Activated B cell treated with CpG ODN at 0.5 μM for 24 hours (primary cell): ENCODE measurements at places on chromosomes 3 and 15. TPM values are rescaled to one million over a fixed set of nuclear protein-coding genes. Genes with fewer than 3 reads are reported as not detected.

PYGO1 gene
- 0.02 TPM in 2 replicates for total RNA-seq

DNA sequence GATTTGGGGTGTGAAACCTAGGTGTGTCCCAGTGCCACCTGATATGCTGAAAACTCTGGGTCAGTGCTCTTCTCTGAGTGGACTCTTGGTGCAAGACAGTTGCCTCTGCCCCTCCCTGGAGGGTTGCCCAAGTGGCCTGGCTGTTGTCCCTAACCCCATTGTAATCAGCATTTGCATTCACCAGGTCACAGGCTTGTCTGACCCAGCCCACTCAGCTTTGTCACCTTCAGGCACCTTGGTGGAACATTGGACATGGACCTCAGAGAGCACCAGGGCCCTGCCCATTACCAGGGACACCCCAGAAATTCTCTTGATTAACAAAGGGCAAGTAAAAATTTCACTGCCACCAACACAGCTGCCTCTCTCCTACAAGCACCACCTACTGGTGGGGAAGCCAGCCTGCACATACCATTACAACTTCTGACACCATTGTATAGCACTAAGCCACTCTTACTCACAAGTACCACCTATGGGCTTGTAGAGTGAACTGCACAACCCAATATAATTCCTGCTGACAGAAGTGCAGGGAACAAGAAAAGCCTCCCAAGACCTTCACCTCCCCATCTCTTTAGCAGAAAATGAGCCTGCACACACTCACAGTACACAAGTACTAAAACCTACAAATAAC is 324.6 kb downstream of the EPHA6 start:
- DNase-seq = no peak

DNA sequence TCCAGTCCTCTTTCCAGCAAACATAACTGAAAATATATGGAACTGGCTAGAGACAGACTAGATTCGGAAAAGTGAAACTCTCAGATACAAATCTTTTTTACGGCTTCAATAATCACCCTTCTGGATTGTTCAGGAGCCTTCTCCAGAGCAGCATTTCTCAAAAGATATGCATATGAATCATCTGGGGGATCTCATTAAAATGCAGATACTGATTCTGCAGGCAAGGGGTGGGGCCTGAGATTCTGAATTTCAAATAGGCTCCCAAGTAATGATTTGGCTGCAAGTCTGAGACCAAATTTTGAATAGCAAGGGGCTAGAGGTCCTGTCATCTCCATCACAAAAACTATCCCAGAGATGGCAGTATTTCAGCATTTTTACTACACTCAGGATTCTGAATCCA is 165.4 kb downstream of the CTNNB1 start:
- DNase-seq = no peak

- DNase-seq = no peak
Observed at GRCh38 chr3:13305623-13306022, 114.5 kb downstream of the NUP210 start.
